ENCODE measurements at places on chromosomes 3 and 15.

GRCh38 chr3:62376906-62377877 is 3.8 kb upstream of the FEZF2 start:
- no peak for DNase-seq

DNA sequence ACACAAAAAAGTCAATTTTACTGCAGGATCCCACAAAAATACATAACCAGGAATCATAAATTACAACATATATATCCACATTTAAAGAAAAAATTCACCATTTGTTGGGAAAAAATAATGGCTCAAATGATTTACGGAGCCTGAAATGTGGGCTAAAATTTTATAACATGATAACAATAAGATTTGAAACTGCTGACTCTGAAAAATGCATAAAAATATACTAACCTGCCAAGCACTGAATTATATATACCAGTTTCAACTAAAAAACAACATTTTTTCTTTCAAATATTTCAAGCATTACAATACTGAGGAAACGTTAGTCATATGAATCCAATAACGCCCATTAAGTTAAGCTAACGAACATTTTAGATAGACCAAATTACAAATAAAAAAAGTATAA is 12.2 kb upstream of the MYO5C start:
- DNase-seq: no peak

- no peak for DNase-seq
Observed at GRCh38 chr3:29466442-29466841, 185.6 kb downstream of the RBMS3 start.

- DNase-seq: no peak
Observed at GRCh38 chr3:178404961-178405360, 131.3 kb upstream of the KCNMB2 start.

DNA sequence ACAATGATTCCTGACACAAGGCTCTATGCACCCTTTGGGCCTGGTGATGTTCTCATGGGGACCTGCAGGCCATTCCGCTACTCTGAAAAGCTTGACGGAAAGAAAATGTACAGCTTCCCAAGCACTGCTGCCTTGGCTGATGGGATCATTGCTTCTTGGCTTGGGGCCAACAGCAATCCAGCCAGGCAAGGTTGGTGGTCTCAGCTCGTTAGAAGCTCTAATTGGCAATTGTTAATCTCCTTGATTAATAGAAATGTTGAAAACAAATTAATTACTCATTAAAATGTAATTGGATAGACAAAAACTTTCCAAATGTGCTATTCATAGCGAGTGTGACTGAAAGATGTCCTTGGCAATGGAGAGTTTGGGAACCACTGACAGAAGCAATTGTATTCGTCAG is 16.3 kb upstream of the MYZAP start:
- DNase-seq: no peak

- DNase-seq: no peak
Observed at GRCh38 chr3:136667081-136667480, 85.1 kb downstream of the STAG1 start.

DNA sequence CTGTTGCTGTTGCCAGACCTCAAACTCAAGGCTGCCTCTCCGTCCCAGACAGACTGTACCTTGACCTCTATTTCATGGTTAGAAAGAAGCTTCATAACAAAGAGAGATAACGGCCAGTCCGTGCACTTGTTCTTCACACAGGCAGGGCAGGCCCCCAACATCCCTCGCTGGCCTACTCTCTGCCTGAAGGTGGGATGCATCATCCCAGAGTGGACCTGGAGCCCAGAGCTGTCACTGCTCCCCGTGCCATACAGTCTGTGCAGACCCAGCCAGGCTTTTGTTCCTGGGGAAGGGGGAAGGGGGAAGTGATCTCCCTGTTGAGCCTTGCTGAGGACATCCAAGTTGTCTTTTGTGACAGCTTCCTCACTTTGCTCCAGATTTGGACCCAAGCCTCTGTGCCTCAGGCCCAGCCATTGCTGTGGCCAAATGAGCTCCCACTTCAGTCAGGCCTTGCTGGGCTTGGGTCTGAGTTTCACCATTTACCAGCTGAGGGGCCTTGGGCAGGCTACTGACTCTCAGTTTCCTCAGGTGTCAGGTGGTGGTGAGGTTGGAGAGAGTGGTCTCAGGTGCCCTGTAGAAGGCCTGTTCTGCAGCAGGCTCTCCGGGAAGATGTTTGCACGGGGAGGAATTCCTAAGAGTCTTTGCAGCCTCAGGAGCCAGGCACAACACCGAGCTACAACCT is 141.6 kb downstream of the DNAJB8 start:
- no peak for DNase-seq

- no peak for DNase-seq
Observed at GRCh38 chr3:132231633-132232032, 85.6 kb upstream of the ACP3 start.

DNA sequence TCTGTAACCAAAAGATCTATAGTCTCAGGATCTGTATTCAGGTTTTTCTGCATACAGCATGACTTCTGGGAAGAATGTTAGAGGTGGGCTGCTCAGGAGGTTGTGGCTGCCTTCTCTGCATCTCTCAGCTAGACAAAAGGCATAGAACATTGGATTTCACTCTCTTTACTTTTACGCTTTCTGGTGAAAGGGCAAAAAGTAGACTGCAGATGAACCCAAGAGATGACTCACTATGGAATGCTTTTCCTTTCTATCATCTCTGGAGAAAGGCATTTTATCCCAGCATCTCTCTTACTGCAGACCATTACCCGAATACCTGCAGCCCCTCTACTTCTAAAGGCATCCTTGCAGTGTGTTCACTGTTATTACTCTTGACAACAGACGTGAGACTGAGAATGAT is 222.2 kb downstream of the WNT5A start:
- no peak for DNase-seq

- no peak for DNase-seq
Observed at GRCh38 chr3:70990723-70991122, 592.8 kb downstream of the FOXP1 start.

- DNase-seq: no peak
Observed at GRCh38 chr3:42306499-42306898, 40.5 kb upstream of the CCK start.

DNA sequence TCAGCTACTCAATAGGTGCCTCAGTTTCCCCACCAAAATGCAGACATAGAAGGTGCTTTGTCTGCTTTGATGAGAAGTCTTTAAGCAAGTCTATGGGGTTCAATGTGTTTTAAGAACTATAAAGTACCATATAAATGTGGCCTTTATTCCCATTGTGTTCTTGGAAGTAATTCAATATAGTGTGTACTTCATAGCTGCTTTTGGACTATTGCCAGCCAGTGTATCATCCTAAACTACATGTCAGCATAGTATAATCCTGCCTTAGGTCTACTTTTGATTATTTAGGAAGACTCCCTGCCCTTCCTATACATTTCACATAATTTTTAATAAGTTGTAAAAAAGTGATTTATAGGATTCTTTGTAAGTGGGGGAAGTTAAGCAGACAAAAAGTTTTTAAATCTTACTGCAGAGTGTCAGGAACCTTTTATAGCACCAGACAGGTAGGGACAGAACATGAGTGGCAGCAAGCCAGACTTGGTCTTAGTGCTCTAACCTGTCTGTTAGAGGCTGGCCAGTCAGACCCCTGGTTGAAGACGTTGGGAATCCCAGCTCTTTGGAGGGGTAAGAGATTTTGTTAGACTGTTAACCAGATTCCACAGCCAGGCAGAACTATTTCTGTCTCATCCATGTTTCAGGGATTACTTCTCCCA is 48.4 kb downstream of the MLH1 start:
- DNase-seq: no peak

- DNase-seq: no peak
Observed at GRCh38 chr3:11604139-11604892, 39.4 kb downstream of the VGLL4 start.

DNA sequence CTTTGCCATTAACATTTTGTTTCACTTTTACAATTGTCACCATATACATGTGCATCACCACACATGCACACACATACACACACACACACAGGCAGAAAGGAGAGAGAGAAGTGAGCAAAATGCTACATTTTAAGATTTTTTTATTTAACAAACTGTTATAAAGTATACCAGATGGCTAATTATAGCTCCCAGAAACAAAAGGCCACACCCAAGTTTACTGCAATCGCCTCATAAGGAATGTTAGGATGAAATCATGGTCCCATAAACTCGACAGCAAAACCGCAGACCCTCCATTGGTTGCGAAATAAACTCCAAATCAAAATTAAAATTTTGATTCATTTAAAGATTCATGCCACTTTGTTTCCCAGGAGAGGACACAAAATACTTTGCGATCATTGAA is 16.1 kb upstream of the C15orf61 start:
- DNase-seq: no peak

GRCh38 chr3:144770915-144771351 is 799.3 kb downstream of the DIPK2A start:
- DNase-seq: peak; percentile 36

- DNase-seq: no peak
Observed at GRCh38 chr3:135214400-135214799, 419.3 kb downstream of the EPHB1 start.

DNA sequence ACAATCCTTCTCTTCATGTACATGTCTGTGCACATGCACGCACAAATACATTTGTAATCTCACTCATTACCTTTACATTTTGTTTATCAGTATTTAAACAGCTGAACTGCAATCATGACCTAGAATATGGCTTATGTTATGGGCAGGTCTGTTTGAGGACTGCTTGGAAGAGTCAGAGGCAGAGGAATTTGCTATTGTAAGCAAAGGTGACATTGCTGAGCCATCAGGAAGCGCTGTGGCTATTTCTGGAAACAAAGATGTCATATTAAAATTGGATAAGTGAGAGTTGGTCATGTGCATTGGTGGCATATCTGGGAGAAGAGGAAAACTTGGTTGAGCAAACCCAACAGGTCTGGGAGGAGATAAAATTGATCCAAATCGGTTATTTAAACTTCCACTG is 41.6 kb downstream of the USF3 start:
- no peak for DNase-seq

DNA sequence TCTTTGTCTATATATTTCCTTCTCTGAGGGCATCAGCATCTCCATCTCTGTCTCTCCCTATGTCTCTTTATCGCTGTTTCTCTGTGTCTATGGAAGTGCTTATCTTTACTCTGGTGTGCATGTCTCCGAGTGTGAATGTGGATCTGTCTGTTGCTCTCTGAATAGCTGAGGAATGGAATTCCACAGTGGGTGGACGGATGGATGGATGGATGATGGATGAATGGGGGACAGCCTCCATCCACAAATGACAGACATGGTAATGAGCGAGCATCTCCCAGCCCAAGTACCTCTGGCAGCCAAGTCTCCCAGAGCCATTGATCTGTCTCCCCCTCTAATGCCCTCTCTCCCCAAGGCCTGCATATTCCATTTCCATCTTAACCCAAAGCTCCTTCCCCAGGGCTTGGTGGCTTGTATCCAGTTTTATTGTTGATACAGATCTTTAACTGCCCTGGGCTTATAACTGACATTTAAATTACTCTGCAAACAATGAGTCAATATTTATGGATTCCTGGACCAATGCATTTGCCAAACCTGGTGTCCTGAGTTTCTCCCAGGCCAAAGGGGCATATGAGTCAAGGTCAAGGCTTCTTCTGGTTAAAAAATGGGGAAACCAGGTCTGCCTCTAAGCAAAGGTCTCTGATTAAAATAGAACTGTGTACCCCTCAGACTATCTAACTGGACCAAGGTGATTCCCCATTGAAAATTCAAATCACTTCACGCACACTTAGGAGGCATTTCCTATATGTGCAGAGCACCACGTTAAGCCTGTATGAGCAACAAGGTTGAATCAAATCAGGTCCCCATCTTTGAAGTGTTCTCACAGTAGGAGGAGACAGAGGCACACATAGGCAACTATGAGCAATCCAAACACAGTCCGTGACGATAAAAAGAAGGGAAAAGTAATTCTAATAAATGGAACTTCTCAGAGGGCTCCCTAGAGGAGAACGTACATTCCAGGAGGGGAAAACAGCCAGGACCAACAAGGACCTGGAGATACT is 109.9 kb downstream of the TLE3 start:
- peak; percentile 16 for DNase-seq

DNA sequence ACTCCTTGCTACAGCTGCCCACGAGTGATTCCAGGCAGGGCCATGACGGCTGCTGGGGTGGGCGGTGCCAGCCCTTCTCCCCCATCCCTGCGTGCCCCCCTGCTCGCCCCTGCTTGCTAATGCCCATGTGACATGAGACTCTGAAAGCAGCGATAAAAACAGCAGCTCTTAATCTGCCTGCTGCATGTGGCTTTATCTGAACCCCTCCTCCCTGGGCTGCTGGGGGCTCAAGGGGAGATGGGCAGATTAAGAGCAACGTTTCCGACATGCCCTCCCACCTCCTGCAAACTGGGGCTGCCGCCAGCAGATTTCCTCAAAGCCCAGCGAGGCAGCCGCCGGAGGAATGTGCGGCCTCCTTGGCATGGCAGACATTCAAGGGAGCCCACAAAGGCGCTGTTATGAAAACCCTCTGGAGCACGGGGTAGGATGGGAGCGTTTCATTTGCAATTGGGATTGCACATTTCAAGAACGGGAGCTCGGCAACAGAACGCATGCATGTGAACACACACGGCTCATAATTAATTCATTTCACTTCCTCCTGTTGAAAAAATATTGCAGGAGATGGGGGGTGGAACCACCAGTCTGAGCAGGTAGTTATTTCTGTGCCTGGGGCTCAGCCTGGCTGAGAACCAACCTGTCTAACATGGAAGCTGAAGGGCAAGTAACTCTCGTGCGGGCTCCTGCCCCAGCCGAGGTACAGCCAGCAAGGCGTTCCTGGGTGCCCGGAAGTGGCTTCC is 504.2 kb upstream of the PROK2 start:
- no peak for DNase-seq

DNA sequence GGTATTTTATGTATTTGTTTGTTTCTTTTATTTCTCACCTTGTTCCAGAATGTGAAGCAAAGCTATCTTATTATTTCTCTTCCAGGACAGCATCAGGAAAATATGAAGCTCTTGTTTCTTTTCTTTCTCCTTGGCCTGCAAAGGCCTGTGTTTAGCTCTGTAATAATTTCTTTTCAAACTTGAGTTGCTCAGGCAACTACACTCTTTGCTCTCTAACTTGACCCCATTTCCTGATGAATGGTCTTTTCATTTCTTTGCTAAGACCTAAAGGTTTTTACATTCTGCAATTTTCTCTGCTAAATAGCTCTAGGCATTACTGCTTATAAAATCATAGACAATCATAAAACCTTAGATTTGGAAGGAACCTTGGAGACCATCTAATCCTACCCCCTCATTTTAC is 26.2 kb upstream of the ZNF770 start:
- DNase-seq: no peak

GRCh38 chr15:44536302-44536961 is 515 bp upstream of the EIF3J start:
- no peak for DNase-seq

- no peak for DNase-seq
Observed at GRCh38 chr3:120928991-120929390, 21.0 kb downstream of the STXBP5L start.

GRCh38 chr3:53081318-53081717 is 35.4 kb upstream of the SFMBT1 start:
- no peak for DNase-seq
